GM23338 (cell line): ENCODE measurements at places on chromosomes 11 and 22. TPM values are rescaled to one million over a fixed set of nuclear protein-coding genes. Genes with fewer than 3 reads are reported as not detected.

GRCh38 chr11:6570691-6571427 is 32.6 kb downstream of the RRP8 start:
- peak; percentile 83 for DNase-seq

DNA sequence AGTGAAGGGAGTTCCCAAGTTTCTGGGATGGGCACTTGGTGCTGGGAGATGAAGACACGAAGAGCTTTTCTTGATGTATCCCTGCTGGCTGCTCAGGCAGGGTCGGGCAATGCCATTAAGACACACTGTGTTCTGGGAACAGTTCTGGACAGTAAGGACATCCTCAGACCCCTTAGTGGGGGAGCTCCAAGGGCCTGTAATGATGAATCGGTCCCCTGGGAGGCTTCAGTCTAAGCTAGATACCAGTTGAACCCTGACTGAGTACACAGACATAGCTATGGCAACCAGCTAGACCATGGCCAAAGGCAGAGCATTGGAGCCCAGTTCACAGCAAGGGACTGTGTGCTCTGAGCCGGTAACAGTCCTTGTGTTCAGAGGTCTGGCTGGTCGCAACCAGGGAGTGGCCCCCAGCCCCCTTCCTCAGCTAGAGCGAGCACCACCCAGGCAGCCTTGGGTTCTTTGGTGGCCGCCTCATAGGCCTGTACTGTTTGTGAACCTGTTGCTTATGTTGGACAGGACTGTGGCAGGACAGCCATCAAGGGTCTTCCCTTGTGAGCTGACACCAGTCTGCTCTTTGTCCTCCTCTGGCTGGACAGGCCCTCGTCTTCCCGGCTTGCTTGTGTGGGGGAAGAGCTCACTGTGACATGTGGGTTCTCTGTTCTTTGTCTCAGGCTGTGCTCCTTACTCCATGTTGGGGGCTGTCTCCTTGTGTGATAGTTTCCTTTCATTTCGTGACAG is 25.0 kb downstream of the MED15 start:
- DNase-seq: no peak

Gene RASSF10
- total RNA-seq: 1.8 and 4.0 TPM in 2 replicates

Gene APOL3
- total RNA-seq: not detected in 2 replicates

DNA sequence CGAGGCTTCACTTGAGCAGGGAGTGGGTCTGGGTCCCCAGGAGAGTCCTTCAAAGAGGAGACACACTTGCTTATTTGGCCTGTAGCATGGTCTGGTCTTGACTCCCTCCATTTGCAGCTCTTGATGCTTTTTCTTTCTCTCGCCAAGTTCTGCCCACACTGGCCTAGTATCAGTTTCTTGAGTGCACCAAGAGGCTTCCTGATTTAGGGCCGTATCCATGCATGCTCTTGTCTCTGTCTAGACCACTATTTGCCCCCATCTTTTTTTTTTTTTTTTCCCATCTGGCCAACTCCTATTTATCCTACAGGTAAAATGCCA is 170.7 kb downstream of the GRIK4 start:
- DNase-seq: no peak

Gene ACR
- total RNA-seq: 2.2 TPM in 1 of 2 replicates, not detected in the other

Gene IMMP1L
- total RNA-seq: 23.9 and 43.3 TPM in 2 replicates

DNA sequence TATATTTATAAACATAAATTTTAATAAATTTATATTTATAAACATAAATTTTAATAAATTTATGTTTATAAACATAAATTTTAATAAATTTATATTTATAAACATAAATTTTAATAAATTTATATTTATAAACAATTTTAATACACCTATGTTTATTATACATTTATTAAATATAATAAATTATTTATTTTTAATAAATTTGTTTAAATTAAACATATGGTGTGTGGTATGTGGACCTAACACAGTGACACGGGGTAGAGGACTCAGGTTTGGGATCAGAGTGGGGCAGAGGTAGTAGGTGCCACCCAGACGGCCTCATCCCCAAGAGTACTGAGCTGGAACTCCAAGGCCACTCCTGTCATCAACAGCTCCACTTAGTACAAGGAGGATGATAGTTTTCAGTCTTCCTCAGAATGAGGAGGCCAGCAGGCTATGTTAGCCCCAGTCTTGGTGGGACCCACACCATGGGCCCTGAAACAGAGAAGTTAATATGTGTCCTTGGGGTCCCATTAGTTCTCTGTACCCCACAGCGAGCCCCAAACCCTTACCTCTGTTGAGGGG is 46.7 kb upstream of the BID start:
- no peak for DNase-seq

Gene FGF19
- total RNA-seq: 27.4 and 36.1 TPM in 2 replicates

- DNase-seq: peak; percentile 90
Measured at GRCh38 chr22:30920407-30920806, 48.2 kb downstream of the MORC2 start.

DNA sequence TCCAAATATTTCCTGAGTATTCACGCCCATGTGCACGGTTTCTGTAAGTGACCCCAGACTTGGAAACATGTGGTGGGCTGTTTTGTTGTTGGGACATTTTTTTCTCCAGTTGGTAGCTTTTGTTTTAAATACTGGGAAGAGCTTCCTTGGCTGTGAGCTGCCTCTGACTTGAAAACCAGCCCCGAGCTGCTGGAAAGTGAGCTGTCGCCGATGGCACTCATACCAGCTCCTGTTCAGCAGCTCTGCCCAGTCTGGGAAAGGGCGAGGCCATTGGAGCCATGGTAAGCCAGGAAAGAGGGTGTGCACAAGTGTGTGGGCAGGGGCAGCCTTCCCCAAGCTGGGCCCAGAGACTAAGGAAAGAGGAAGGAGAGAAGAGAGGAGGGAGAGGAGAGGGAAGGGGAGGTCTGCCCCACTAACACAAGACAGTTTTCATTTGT is 3.2 kb upstream of the FLI1 start:
- DNase-seq: peak; percentile 11

GRCh38 chr22:46612341-46612903 is 7.8 kb upstream of the GRAMD4 start:
- DNase-seq: no peak

DNA sequence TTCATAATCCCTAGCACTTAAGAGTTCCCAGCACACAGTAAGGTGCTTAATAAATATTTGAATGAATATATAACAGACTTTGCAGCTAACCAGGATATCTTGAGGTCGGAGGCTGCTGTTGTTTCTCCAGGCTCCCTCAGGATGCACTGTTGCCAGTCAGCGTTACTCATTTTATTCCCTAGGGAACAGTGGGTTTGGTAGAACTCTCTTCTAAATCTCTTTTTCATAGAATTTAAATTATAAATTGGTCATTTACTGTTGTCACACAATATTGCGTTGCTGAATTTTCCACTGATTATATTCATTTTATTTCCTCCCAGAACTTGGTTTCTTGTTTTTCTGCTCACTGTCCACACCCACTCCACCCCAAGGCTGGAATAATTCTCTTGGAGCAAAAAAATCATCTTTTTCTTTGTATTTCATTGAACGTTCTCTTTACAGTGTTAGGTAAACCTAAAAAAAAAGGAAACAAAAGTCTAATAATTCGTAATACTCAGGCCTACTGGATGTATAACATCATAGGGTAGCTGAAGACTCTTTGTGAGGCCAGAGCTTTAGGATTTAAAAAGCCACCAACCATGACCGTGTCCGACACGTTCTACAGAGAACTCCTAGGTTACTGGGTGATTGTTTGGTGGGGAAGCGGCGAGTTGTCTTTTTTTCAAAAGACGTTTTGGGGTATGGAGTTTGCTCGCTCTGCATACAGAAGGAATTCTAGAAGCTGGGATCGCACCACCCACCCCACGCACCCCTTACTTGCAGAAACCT is 766 bp upstream of the CAPRIN1 start:
- no peak for DNase-seq

DNA sequence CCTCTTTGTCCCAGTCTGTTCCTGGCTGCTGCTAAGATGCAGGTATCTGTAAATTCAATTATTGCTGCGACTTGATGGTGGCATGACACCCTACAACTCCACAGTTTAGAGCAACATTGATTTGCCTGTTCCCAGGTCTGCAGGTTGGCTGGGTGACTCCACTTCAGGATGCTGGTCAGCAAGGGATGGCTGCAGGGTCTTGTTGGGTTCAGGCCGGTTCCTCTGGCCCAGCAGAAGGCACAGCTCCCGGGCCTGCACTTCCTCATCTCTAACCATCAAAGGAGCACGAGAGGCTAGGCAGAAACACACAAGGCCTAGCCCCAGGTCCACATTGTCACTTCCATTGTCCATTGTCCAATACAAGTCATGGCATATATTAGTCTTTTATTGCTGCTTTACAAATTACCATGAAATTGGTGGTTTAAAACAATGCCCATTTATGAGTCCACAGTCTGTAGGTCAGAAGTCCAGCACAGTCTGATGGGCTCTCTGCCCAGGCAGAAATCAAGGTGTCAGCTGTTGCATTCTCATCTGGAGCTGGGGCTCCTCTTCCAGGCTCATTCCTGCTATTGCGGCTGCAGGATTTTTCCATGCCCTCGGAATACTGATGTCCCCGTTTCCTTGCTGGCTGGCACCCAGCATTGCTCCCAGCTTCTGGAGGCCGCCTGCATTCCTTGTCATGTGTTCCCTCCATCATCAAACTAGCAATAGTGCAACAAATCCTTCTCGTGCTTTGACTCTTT is 96.6 kb upstream of the LMO1 start:
- no peak for DNase-seq

- no peak for DNase-seq
Measured at GRCh38 chr11:131248588-131248987, 121.8 kb upstream of the NTM start.

Gene CHRNA10
- total RNA-seq: 0.58 and 1.5 TPM in 2 replicates
